ENCODE measurements at places on chromosomes 2 and 18.

DNA sequence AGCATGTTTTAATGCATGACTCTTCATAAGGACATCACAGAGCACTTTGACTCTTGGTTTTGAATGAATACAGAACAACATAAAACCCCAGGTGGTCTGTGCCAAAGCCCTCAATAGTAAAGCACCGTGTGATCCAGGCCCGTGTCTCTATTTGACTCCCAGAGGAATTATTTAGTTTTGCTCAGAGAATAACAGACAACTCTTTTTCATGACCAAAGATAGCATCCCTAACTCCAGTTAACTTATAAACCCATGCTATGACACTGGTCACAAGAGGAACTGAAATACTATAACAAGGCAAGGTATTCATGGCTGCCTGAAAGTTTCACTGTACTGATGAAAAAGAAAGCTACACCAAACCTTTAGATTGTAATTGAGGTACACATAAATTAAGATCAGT, 128.4 kb downstream of the IKZF2 start:
- no peak for DNase-seq

DNA sequence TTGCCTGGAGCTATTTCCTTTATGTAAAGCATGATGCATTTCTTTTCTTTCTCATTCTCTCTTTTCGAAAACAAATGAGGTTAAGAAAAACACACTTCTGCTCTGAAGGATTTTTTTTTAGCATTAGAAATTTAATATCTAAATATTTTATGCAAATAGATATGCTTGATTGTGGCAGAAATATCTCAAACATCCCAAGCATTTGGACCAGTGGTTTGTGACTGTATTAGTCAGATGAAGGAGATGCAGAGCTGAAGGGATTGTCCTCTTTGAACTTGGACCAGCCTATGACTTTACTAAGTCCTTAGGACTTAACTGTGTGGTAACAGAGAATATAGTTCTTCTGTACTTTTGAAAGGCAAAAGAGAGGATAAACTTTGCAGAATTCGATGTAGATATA, 335.9 kb upstream of the NT5C1B start:
- DNase-seq = no peak

GRCh38 chr2:190938771-190939335, 58.2 kb downstream of the GLS start:
- no peak for DNase-seq

- no peak for DNase-seq
Measured at GRCh38 chr2:128514555-128514955, 195.9 kb upstream of the HS6ST1 start.

DNA sequence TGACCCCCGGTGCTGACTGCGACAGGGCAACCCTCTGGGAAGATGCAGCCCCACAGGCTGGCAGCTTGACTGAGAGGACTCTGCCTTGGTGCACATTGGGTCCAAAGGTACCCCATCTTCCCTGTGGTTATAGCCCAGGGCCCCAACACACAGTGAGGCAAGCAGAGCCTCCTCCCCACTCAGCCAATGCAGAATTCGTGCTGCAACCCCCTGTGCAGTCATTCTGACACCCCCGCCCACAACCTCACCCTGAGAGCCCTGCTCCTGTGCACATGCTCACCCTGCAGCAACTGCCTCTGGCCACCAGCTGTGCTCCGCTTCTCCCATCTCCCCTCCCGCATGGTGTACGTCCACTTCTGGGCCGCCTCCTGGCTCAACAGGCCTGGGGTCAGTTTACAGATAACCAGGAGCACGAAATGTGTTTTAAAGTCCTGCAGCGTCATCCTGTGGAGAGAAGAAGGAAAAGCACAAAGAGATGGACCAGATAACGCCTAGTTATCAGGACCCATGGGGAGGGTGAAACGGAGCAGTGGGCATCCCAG, 24.4 kb downstream of the CAPN14 start:
- no peak for DNase-seq

DNA sequence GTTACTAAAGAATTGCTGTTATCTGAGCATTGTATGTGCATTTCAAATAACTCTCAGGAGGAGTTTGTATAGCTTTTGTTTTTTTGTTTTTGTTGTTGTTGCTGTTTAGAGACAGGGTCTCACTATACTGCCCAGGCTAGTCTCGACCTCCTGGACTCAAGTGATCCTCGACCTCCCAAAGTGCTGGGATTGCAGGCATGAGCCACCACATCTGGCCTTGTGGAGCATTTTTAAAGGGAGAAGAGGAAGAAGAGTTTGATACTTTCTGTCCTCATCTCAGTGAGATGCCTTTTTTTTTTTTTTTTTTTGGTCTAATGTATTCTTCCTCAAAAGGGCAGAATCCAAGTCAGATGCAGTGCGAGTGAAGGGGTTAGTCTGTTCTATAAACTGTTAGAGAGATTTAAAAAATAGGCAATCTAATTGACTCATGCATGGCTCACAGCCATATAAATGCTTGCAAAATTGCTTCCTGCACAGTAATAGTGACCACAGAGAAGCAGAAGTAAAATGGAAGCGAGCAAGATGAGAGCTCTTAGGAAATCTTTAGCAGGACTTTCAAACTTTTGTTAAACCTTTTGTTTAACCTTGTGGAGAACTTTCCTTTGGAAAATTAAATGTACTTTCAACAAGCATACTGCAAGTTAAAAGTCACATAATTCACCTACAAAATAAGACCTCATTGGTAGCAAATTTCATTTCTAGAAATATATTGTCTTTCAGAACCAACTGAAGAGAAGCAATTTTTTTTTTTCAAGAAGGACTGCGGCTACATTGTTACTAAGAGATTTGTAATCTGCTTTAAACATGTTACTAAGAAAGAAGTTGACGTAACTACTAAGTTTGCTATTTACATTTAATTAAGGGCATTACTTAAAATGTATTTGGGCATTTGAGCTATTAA, 52.3 kb upstream of the ROCK1 start:
- DNase-seq = no peak

DNA sequence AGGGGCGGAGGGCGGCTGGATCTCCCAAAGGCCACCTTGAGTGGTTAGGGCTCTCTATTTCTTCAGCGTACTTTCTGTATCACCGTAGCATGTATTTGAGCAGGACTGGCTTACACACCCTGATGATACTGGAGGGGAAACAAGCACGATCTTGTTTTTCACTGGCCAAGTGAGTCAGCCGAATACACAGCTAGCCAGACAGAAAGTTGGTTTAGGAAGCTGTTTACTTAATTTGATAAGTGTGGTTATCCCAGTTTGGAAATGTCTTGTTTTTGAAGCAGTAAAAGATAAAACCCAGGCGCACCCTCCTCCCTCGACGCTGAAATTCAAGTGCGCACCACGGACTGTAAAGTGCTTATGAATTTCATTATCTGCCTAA, 582 bp downstream of the RIOK3 start:
- DNase-seq = no peak

DNA sequence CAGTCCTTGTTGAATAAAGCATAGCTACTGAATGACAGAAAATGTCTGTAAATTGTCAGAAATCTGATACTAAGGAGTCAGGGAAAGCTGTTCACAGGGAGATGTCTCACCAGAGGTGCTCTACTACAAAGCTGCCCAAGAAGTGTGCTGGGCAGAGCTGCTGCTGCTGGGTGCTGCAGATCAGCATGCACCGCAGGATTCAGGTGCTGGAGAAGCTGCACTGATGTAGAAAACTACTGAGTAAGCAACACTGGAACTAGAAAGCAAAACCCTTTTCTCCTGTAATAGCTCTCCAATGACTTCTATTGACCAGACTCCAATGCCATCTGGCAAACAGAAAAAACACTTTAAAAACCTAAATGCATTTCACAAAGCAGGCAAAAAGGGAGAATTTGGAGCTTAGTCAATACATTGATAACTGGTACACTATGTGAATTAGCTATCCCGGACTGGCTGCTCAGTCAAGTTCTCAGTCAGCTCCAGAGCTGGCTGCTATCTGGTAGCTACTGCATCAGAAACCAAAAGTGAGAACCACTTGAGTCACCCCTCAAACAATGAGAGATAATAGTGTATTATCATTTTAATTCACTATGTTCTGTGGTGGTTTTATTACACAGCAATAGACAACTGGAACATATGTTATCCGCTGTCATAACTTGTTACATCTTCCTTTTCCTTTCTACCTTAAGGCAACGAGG, 493.1 kb downstream of the CPS1 start:
- DNase-seq = no peak

DNA sequence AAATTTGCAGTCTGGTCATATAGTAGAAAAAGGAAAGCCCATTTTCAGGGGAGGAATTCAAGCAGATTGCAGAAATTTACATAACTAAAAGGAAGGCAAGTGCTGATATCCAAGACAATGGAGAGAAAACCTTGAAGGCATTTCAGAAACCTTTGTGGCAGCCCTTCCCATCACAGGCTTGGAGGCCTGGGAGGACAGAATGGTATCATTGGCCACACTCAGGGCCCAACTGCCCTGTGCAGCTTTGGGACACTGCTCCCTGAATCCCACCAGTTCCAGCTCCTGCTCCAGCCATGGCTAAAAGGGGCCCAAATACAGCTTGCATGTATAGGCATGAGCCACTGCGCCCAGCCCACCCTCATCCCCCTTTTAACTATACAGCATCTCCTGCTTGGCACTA, 81.1 kb upstream of the NYAP2 start:
- DNase-seq = no peak

DNA sequence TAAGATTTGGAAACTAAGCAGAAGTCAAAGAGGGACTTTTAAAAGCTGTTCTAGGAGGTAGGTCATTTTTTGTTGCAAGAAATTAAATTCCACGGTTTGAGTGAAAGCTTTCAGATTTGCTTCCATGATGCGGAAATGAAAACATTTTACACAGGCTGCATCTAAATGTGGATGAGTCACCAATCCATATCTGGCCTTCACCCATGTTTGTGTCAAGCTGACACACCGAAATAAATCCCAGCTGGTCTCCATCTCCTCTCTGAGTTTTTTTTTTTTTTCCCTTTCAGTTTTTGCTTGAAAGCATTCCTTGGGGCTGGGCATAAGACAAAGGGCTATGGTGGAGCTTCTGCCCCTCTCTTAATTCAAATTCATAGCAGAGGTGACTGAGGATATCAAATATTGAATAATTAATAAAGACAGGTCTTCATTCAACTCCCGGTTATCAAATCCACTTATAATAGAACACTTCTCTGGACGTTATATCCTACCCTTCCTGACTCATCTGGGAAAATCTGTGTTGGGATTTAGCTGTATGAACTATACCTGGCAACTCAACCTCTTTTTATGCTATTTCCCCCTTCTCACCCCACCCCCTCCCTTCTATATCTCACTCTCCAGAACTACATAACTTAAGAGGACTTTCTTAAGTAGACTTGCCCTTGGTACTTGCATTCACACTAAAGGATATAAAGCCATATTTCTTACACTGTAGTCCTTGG, 558.3 kb upstream of the GCFC2 start:
- no peak for DNase-seq

DNA sequence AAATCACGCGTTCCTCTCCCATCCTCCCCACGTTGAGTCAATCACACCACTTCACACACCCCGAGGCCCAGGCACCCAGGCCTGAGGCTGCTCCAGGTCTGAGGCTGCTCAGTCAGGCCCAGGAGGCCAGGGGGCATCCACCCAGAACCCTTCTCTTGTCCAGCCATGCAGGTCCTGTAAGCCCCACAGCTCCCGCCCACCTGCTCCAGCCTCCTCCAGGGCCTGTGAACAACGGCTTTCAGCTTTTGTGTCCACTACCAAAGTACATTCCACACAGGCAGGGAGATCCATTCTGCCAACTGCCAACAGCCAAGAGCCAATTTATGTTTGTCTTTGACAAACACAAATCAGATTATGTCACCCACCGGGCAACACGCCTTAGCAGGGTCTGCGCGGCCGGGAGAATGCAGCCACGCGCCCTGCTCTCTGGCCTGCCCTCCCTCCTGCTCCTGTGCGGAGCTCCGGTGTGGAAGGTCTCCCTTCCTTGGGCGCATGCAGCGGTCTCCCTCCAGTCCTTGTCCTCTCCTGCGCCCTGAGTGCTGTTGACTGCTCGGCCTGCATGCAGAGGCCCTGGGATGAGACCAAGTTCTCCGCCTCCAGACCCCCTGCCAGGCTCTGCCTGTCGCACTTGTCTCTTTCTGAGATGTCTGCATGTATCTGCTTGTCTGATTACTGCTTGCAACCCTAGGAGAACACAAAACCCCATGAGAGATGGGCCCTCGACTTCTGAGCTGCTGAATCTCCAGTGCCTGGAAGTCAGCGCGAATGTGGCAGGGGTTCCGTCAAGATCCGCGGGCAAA, 146.6 kb downstream of the ZNF516 start:
- no peak for DNase-seq

DNA sequence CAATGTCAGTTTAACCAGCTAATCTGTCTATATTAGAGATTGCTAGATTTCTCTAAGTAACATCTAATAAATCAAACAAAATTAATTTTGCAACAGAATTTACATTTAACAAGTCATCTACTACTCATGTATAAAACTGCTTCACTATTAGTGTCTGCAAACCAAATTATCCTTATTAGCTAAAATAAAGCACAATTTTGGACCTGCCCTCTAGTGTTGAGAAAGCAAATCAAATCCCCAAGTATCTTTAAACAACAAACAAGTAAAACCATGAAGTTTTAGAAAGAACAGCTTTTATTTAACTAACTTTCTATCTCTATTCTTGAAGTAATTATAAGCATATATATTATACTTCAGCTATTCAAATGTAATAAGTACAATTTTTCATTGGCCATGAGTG, 113.1 kb upstream of the SP3 start:
- DNase-seq = no peak

GRCh38 chr18:44325903-44326635, 354.6 kb upstream of the SETBP1 start:
- peak; percentile 44 for DNase-seq

GRCh38 chr2:10365412-10365811, 62.7 kb downstream of the HPCAL1 start:
- no peak for DNase-seq

GRCh38 chr18:57436965-57437333, 1.8 kb downstream of the ONECUT2 start:
- no peak for DNase-seq

DNA sequence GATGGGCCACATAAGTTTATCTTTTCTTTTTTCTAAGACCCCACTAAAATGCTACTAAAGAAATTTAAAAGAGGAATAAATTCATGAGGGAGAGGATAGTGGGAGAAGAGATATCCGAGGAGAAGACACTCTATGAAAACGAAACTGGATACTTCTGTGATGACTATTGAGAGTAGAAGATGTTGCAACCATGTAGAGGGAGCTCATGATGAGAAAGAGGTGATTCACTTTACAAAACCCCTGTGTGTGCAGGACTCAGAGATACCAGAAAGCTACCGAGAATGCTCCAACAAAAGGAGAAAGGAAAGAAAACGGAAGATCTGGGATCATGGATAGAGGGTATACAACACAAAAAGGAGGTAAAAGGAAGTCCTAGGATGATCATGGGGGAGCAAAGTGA, 34.9 kb downstream of the SLC38A11 start:
- DNase-seq = no peak

Data from liver (tissue), 10 donors.